Iris pigment epithelial cell (primary cell): ENCODE measurements at places on chromosomes 3 and 15.

- DNase-seq = no peak
Observed at GRCh38 chr15:72609862-72610261, 44.6 kb upstream of the GOLGA6B start.

DNA sequence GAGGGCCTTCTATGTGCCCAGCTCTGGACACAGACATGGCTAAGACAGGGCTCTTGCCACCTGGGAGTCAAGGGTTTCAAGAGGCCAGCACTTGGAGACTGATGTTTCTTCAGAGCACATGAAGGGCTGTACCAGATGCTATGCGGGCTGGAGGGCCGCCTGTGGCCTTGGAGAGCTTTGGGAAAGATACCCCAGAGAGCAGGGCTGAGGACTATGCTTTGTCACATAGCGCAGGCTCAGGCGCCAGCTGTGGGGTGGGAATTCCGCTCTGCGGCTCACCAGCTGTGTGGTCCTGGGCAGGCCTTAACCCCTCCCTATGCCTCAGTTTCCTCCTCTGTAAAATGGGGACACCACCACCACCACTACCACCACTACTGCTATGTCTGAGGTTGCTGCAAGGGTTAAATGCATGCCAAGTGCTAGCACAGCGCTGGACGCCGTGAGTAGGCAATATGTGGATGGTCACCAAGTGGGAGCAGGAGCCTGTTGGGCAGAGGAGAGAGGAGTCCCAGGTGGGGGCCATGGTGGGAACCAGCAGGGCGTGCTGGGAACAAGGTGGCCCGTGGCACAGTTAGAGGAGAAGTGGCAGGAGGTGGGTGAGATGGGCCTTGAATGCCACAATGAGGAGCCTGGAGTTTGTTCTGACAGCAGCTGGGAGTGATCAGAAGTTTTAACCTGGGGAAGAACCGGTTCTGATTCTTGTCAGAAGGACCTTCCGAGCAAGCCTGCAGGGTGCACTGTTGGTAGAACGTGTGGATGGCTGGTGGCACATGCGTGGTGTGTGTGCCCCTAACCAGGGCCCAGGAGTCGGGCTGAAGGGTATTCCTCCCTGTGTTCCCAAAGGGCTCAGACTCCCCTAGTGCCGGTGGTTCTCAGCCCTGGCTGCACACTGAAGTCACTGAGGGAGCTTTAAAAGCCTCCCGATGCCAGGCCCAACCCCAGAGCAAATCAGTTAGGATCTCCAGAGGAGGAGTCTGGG lies 41.7 kb downstream of the FEM1B start:
- DNase-seq = no peak

- peak; percentile 69 for DNase-seq
Observed at GRCh38 chr15:73972984-73973682, 19.0 kb downstream of the STOML1 start.

DNA sequence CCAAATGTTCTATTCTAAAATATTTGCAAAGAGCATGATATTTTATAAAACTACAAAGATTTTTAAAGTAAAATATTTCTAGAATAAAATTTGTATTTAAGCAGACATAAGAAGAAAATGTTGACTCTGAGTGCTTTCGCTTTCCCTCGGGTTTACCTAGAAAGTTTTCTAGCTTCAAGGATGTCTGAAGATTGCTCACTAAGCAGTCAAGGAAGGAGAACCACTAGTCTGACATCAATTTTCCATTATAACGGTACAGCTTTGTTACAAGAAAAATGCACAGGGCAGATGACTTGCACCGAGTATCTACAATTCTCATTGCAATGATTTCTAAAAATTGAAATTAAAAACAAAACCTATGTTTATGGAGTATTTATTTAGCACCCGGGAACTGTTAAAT lies 14.2 kb downstream of the GPR15 start:
- no peak for DNase-seq

DNA sequence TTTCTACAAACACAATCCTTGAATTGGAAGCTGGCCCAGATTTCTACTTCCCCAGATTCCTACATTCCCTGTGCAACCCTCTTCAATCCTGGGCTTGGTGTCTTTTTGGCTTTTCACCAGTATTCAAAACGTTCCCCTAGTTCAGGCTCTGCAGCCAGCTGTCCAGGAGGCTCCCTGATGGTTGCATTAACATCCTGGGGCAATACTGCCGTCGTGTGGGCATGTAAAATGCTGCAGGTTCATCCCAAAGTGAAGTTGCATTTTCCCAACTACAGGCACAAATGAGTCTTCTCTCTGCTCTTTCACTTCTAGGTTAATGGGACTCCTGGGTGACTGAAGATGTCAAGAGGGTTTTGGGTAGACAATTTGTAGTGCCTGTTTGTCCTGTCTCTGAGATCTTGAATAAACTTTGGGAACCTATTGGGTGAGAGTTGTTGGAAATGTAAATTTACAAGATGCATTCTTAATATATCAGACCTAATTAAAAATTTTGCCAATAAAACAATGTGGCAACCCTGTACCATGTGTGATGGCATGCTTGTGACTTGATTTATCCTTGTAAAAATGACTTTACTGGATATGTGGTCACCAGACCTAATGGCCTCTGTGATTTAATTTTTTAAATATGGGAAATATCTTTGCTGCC lies 28.6 kb downstream of the SOX14 start:
- DNase-seq = peak; percentile 41

DNA sequence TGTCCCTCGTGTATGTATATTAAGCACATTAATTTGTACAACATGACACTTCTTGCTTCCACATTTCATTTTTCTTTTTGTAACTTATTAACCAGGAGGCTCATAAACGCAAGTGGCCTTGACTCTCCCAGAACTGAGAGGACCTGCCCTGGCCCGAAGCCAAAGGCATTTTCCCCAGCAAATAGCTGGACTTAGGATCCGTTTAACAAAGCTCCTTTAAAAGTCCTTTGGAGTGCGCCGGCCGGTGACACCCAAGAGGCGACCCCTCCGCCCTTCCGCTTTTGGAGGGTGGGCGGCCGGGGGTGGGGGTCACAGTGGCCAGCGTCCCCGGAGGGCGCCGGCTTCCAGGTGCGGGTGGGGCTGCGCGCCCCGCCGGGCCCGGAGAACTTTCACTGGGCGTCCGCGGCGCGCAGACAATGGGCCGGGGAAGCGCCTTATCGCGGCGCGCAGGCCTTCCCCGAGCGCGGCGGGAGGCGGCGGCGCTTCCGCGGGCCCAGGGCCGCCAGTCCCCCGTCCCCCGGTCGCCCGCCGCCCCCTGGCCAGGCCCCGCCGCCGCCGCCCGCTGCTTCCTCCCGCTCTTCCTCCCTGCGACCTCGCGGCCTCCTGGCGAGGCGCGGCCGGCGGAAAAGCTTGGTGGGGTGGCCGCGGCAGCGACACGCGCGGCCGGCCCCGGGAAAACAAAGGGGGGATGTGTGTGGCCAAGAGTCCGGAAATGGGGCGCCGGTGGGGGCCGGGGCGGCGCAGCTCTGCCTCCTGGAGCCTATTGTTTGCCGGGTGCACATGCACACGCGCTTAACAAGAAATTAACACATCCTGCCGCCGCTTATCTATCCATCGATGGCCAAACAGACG lies 613.4 kb downstream of the MCTP2 start:
- DNase-seq = peak; percentile 17

DNA sequence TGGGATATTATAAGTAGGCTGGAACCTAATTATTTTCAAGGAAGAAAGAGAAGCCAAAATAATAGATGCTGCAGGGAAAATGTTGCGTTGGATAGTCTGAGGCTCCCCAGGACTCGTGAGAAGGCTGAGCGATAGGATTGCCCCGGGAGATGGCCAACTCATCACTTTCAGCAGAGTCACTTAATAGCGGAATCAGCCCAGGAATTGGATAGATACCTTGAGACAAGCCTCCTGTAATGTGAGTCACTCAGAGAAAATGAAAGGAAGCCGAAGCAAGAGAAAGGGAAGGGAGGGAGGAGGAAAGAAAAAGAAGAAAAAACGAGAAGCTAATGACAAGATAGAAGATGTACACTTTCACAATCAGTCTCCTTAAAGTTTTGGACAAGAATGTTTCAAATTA lies 94.3 kb downstream of the SQOR start:
- peak; percentile 37 for DNase-seq

DNA sequence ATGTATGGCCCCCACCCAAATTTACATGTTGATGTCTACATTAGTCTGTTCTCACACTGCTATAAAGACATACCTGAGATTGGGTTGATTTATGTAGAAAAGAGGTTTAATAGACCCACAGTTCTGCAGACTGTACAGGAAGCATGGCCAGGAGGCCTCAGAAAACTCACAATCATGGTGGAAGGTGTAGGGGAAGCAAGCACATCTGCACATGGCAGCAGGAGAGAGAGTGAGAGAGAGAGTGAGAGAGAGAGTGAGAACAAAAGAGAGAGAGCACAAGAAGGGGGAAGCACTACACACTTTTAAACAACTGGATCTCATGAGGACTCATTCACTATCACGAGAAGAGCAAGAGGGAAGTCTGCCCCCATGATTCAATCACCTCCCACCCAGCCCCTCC lies 130.5 kb downstream of the XXYLT1 start:
- no peak for DNase-seq

- no peak for DNase-seq
Observed at GRCh38 chr3:157527131-157527881, 24.1 kb upstream of the VEPH1 start.

DNA sequence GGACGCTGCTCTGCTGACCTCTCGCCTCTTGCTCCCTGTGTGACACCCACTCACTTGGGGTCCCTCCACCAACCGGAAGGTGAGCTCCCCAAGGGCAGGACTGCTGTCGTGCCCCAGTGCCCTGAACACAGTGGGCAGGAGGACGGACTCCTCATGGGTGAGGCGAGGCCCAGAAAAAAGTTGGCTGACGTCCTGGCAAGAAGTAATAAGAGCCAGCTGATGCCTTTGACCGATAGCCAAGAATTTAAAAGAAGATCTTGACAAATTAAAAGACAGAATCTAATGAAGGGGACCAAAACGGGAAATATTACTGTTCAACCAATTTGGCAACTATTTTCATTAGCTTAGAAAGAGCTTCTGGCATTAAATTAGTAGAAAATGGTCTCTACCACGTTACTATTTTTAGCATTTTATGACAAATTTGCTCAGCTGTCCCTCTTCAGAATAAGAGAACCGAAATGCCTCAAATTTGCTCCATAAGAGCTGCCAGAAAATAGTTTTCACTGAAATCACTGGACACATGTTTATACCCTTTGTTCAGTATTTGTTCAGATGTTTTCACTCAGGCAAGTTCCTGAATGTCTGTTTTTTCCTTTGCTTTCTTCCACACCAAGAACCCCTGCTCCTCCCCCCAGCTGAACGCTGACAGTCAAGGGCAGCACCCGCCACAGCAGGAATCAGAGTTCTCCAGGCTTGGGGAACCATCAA lies 60.5 kb downstream of the XXYLT1 start:
- peak; percentile 81 for DNase-seq

DNA sequence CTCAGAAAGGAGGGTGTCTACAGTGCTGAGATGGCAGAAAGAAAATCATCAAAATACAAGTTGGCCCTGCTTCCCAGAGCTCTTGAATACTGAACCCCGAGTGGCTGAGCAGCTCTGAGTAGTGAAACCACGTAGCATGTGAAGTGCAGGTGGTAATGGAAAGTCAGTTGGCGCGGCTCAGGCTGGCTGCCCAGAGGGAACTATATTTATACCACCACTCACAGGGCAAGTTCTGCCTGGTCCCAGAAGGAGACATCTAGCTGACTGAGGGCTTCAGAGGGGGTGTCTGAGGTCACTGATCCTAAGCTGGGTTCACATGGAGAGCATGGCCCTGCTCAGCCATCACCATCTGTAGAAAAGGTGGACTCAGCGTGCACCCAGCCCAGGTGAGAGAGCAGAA lies 129.6 kb upstream of the AGBL1 start:
- DNase-seq = no peak

DNA sequence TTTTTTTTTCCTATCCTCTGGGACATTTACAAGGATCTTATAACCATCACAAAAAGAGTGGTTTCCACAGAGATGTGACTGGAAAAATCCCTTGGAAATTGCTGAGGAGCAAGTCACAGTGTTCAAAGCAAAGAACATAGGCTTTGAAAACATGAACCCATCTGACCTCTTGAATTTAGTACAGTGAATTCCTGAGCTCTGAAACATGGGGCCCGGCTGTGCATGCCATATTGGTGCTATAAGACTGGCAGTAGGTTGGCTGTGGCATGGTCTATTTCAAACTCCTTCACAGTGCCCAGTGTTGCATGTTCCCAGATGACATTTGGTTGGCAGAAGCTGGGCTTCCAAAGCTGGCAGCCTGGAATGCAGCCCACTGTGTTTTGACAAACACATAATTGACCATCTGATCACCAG lies 202.2 kb downstream of the TIGIT start:
- DNase-seq = peak; percentile 67

GRCh38 chr15:101052031-101052620 lies 133.0 kb downstream of the LRRK1 start:
- no peak for DNase-seq

- peak; percentile 83 for DNase-seq
Observed at GRCh38 chr15:50219820-50220219, 37.8 kb downstream of the SLC27A2 start.

DNA sequence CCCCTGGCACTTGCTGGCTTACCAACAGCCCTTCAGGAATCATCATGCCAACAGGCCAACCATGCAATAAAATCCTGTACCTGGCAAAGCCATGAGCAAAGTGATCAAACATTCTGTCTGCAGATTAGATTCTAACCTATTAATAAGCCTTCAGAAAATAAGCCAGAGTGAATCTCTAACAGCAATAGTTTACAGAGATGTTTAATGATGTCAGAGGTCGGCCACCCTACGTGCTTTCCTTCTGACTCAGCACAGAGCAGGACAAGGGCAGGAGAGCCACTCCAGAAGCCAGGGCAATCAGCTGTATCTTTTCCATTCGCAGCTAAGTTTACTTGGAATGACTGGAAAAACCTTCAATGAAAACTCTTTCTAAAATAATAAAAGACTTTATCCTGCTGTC lies 13.1 kb downstream of the COL8A1 start:
- DNase-seq = peak; percentile 80

DNA sequence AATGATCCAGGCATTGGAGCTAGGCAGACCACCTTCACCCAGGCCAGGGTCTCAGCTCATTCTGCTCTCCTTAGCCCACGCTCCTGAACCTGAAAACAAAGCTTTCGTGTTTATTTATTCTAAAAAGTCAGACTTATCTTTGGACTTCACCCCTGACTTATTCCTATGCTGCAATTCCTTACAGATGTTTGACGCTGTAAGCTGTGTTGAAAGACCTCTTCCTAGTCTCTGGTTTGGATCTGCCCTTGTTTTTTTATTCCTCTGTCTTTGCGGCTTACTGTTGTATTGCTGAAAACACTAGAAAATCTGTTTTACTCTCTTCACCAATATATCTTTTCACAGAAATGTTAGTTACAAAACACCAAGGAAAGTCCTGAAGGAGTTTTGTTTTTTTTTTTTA lies 40.5 kb upstream of the LDHAL6B start:
- peak; percentile 68 for DNase-seq

GRCh38 chr15:72197041-72197459 lies 537 bp downstream of the GRAMD2A start:
- no peak for DNase-seq

DNA sequence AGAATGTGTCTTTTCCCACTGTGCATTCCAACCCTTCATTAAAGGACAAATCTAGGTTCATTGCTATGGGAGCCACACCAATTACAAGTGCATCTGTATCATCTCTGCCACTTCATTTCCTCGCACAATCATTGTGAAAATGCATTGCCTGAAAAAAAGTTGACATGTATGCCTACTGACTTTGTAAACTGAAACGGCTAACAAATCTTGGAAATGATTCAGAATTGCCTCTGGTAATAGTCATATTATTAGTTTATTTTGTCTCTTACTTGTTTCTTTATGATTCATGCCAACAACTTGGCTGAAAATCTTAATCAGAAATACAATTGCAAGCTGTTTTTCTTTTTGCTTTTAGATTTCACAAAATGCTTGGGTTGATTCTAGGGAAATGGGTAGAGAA lies 497.1 kb downstream of the ZIC1 start:
- peak; percentile 35 for DNase-seq

- DNase-seq = no peak
Observed at GRCh38 chr15:86328658-86329057, 249.0 kb downstream of the AGBL1 start.
